Nucleus accumbens (tissue), 56 donors: ENCODE measurements at places on chromosomes 3 and 15.
A peak's percentile ranks its signal among the peaks of the same experiment; 100 is the strongest.

DNA sequence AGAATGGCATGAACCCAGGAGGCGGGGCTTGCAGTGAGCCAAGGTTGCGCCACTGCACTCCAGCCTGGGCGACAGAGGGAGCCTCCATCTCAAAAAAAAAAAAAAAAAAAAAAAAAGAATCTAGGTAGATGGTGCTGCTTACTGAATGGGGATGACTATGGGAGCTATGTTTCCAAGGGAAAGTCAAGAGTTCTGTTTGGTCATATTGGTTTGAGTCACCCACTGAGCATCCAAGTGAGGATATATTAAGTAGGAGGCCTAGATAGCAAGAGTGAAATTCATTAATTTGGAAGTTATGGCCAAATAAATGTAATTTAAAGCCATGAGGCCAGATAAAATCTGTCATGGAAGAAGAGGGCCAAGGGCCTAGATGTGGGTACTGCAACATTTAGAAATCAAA is 9.0 kb upstream of the UACA start:
- no peak for DNase-seq

DNA sequence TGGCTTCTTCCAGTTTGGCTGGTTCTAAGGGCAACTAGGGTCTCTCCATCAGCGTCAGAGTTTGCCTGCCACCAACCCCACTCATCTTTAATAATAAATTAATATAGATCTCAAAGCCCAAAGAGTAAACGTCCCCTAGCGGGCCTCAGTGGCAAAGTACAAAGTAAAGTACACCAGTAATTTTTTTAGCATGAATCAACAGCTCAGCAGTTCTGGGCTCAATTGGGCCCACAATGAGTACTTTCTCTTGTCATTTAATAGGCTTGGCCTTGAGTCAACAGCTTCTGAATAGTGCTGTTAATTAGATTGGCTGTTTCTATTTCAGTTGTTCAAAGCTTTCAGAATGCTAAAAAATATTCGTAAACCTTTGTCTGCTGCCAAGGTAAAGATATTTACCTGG is 89.0 kb upstream of the PFN2 start:
- no peak for DNase-seq

DNA sequence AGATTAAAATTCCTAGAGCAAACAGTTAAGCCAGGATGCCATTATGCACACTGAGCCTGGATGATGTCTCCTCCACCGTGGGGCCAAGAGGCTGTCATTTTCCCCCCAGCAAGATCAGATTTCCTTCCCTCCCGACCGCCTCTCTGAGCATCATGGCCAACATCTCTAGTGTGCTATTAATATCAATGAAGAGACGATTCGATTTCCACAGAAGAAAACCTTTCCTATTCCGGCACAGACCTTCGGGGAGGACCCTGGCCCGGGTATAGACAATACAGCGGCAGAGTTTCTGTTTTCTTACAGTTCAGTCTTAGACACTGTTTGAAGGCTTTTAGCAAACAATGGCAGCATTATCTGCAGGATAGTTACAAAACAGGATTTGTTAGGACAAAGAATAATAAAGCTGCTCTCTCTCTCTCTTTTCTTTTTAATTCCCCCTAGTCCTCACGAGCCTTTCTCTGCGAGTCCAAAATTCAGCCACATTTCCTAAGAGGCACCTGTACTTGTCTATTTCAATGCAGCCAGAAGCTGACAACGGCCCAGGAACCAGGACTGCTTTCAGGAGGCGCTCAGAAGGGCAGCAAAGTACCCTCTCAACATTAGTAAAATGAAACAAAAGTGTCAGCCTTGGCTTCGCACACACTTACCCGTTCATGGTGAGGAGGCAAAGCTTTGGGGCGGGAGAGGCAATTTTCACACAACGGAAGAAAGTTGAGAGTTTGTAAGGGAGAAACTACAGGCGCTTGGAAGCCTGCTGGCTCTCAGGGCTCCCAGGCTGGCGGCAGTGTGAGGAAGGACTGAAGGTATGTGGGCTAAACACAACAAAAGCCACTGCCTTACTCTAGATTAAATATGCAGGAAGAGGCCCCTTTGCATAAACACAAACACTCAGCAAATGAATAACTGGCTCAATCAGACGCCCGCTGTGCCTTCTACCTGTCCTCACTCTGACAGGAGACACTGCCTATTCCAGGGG is 278.0 kb downstream of the FOXP1 start:
- peak; percentile 10 for DNase-seq

DNA sequence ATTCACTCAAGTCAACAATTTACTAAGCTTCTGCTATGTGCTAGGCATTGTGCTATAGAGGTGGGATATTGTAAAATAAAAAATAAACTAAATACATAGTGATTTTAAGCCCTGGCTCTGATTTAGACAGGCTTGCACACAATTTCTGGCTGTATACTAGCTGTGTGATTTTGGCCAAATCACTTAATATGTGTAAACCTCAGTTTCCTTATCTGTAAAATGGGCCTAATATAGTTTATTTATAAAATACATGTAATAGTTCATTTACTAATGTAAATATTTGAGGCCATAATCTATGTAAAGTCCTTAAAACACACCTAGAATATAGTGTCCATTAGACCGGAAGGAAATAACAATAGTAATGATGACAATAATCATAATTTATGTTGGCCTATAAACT is 363.1 kb downstream of the CLSTN2 start:
- no peak for DNase-seq

DNA sequence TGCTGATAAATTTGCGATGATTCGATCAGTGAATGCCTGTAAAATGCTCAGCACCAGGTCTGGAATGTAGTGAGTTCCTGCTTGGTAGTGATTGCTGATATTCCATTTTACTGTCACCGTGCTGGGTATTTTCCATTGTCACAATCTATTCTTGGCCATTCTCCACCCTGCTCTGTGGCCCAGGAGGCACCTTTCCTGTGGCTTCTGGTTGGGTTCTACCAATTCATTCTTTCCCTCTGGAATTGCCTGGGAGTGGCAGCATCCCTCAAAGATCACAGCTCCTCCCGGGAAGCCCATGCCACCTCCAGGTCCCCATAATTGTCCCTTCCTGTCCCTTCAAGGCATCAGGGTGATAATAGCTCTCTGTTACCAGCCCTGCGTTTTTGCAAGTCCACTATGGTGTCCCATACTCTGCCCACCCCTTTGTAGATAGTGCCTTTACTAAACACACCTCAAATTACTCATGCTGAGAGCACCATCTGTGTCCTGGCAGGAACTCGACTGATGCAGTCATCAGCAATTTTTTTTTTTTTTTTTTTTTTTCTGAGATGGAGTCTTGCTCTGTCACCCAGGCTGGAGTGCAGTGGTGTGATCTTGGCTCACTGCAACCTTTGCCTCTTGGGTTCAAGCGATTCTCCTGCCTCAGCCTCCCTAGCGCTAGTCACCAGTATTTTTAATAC is 177.8 kb upstream of the PROK2 start:
- DNase-seq, result no peak

DNA sequence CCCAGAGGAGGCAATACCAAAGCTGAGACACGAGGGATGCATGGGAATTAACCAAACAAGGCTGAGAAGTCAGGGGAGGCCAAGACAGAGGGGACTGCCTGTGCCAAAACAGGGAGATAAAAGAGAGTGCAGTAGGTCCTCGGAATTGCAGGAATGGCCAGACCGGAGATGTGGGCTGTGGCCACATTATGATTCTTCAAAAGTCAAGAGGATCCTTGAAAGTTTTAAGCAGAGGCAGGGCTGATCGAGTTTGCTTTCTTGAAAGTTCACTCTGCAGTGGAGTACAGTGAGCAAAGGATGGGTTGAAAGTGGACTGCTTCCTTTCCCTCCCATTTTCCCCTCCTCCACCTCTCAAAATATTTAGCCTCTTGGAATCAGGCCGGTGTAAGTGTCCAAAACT is 73.9 kb upstream of the ADAMTS9 start:
- DNase-seq, result no peak

DNA sequence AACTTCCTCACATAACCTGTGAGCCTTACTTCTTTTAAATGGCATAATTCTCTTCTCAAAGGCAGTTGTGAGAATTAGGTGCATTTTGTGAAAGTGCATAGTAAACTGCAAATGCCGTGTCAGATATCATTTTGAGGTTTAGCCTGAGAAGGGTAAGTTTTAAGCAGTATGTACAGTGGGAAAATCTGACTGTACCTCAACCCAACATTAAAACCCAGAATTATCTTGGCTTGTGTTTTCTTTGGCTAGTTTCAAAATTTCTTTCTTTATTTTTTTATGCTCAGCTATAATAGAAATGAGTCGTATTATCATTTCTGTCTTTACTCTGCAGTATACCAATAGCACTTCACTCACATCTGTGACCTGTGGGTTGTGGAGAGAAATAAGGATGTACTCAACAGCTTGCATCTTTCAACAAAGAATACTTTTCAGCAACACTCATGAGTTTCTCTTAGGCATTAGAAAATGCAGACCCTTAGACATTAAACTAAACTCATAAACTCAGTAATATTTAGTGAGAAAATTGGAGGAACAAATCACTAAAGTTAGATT is 65.7 kb downstream of the RASA2 start:
- no peak for DNase-seq

- no peak for DNase-seq
Observed at GRCh38 chr3:46462511-46462910, 2.2 kb downstream of the LTF start.

DNA sequence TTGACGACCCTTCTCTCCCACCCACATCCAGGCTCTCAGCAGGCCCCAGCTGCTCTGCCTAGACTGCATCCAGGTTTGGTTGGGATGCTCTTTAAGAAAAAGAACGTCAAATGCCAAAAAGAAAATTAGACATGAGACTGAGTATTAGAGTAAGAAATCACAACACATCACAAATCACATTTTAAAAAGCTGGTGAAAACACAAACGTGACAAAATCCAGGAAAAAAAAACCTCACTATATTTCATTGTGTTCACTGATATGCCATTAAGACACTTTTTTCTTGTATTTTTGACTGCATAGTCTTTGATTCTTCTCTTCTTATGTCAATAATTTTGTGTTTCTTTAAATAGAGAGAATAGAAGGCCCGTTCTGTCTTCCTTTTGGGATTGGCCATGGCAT is 243.7 kb downstream of the TLE3 start:
- no peak for DNase-seq
